Tongue (tissue), 3 donors: ENCODE measurements at places on chromosomes 2 and 18.
A peak's percentile ranks its signal among the peaks of the same experiment; 100 is the strongest.

GRCh38 chr2:7508296-7508943 is 591.2 kb downstream of the RNF144A start:
- DNase-seq: no peak

- DNase-seq: no peak
Measured at GRCh38 chr18:75351409-75351808, 76.1 kb downstream of the SMIM21 start.

DNA sequence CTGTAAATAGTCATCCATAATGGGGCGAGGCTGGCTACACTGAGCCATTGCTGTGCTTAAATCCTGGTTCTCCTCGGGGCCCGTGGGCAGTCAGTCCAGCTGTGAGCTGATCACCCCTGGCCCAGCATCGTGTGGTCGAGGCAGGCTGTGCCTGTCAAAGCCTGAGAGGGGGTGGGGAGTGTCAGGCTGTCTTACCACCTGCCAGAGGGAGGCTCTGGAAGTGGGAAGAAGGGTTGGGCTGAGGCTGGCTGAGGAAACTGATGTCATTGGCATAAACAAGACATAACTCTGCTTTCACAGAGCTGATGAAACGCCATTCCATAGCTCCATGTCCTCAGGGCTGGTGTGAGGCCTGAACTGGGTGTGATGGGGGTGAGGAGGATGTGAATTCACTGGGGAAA is 49.7 kb downstream of the KLHL29 start:
- no peak for DNase-seq

DNA sequence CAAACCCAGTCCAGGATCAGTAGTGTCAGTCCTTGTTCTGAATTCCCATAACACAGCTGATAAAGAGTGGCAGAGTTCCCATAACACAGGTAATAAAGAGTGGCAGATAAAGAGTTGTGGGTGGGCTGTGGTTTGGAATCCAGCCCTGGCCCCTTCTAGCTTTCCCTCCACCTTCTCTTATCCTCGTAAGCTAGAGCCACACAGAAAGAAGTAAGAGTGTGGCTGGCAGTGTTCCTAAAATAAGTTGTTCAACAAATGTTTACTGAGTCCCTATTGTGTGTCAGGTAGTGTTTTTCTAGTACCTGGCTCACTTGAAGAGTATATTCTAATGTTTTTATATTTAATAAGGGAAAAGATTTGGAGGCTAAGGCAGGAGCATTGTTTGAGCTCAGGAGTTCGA is 65.0 kb upstream of the BCL2L11 start:
- no peak for DNase-seq

DNA sequence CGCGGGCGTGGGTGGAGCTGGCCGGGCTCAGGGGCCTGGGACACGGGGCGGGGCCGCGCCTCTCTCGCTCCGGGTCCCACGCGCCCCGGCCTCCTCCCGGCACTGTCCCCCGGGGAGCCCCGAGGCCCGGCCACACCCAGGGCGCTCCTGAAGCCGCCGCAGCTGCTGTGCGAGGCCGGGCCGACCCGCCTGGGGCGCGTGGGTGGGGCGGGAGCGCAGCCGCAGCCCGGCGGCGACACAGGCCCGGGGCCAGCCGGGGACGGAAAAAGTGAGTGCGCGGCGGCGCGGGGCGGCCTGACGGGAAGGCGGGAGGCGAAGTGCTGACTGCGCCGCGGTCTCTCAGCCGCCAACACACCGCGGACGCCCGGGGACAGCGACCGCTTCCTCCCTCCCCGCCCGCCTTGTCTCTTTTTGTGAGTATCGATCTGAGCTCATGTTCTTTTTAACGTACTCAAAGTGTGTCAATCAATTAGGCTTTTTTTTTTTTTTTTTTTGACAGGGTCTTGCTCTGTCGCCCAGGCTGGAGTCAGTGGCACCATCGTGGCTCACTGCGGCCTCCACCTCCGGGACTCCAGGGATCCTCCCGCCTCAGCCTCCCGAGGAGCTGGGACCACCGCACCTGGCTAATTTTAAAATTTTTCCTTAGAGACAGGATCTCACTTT is 14.5 kb downstream of the PDCD1 start:
- peak; percentile 88 for DNase-seq

GRCh38 chr18:78914249-78914935 is 65.2 kb upstream of the SALL3 start:
- no peak for DNase-seq

GRCh38 chr2:44168681-44169154 is at the start of gene PPM1B:
Gene PPM1B (plus strand): TSS chr2:44168875. CDS start chr2:44201200, 32,325 bp downstream.
- peak; percentile 100 for DNase-seq

DNA sequence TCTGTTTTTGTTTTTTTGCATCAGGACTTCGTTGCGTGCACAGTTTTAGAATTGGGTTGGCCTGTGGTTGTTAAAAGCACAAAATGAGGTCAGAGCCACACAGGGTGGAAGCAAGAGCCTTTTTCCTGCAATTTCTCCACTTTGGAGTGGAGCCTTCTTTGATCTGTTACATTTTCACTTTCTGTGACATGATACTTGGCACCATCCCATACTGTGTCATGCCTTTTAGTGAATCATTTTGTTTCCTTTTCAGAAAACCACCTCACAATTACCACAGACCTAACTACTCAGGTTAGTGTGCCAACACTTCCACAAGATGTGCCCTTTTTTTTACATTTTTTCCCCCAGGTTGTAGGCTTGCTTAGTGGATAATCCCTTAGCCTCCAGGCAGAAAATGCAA is 32.5 kb downstream of the MERTK start:
- peak; percentile 26 for DNase-seq

DNA sequence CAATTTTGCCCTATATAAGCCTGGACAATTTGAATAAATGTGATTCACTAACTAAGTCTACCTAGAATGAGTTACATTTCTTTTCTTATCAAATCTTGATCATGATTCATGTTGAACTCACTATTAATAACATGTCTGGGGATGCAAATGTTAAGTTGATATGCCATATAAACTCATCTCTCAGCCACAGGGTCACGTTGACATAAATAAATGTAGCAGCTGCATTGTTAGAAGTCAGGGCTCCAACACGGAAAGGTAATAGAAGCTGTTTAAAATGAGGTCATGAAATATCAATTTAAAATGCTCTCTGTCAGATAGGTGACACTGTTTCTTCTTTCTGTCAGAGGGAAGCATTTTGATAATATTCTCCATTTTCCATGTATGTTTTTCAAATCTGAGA is 521.9 kb downstream of the CCDC85A start:
- DNase-seq: no peak

GRCh38 chr2:235027558-235028214 is 75.9 kb downstream of the SH3BP4 start:
- peak; percentile 47 for DNase-seq

DNA sequence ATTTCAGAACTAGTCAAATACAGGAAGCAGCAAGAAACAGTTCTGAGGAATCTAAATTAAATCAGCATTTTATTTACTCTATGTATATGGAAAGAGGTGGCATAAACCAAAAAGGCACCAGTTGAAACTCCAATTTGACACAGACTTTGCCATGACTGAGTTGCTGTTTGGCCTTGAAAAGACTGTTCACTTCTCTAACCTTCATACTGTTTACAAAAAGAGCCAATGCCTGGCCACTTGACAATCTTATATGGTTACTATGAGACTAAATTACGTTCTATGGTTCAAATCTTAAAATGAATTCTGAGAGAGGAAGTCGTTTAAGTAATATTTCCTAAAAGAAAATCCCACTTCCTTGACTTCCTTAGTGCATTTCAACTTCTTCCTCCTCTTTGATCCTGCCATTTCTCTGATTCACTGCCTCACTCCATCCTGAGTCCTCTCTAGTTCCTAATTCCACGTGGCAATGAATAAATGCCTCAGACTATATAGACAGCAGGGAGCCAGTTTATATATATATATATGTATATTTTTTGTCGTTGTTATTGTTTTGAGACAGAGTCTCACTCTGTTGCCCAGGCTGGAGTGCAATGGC is 13.2 kb downstream of the CEP76 start:
- DNase-seq: no peak

GRCh38 chr2:65834771-65835475 is 402.5 kb upstream of the SPRED2 start:
- DNase-seq: peak; percentile 20

DNA sequence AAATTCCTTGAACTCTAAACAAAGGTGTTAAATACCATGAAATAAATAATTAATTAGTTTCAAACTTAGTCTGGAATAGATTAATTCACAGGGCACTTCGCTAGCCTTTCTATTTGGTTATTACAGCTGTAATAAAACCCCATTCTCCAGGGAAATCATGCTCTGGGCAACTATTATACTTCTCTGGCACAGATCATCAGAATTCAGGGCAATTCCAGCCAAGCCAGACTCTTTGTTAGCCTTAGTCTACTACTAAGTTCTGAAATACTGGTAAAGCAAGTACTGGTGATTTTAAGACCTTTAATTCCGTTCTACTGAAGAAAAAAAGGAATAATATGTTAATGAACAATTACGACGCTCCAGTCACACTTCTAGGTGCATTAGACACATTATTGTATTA is 123.4 kb upstream of the PDE1A start:
- no peak for DNase-seq

DNA sequence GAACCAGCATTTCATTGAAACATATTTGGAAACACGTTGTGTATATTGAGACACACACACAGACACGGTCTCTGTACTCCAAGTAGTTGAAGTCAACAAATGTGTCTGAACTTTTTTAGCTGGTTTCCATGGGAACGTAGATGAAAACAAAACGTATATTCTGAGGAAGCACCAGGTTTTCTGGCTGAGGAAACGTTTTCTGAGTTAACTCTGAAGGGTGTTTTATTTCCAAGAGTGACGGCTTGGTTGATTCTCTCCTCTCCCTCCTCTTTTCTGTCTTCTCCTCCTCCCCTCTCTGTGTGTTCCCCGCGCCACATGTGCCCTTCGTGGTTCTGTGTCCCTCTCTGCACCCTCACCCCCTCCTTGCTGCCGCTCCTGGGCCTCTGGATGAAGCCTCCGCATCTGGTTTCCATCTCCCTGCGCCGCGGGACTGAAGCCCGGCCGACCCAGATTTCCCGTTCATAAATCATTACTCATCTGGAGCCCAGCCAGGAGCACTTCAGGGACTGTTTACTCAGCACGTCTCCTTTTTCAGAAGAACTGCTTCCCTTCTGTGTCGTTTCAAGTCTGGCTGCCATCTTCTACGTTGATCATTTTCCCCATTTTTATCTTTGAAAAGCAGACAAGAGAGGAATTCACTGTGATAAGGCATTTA is 122.7 kb downstream of the COL6A3 start:
- DNase-seq: peak; percentile 99

DNA sequence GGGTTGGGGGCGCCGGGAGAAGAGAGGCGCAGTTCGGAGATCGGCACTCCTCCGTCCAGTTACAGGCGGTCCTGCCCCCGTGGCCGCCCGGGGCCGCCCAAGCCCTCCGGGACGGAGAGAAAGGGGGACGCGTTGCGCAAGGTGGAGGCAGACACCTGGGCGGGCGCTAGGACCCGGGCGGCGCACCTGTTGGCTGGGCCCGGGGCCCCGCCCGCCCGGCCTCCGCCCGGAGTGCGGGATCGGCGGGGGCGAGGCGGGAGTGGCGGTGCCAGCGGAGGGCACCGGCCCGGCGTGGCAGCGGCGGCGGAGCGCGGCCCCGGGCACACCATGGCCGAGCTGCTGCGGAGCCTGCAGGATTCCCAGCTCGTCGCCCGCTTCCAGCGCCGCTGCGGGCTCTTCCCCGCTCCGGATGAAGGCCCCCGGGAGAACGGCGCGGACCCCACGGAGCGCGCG is at the start of gene SGPP2:
SGPP2 (plus strand) TSS at position 268 of the 453 bp plus-strand sequence; CDS start at position 328, 60 bp downstream.
- DNase-seq: no peak

GRCh38 chr2:21431078-21431477 is 307.3 kb downstream of the TDRD15 start:
- peak; percentile 11 for DNase-seq

GRCh38 chr2:191927991-191928390 is 81.1 kb upstream of the CAVIN2 start:
- no peak for DNase-seq

GRCh38 chr2:104857262-104858005 is 3.5 kb downstream of the POU3F3 start:
- DNase-seq: no peak

DNA sequence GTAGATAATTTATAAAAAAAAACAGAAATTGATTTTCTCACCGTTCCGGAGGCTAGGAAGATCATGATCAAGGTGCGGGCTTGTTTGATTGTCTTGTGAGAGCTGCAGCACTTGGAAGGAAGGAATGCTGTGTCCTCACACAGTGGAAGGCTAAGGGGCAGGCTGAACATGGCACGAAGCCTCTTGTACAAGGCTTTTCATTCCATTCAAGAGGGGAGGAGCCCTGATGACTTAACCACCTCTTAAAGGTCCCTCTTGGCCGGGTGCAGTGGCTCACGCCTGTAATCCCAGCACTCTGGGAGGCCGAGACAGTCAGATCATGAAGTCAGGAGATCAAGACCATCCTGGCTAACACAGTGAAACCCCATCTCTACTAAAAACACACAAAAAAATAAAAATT is 39.2 kb downstream of the PID1 start:
- no peak for DNase-seq

- DNase-seq: peak; percentile 48
Measured at GRCh38 chr2:32008805-32009515, 1.8 kb downstream of the MEMO1 start.

DNA sequence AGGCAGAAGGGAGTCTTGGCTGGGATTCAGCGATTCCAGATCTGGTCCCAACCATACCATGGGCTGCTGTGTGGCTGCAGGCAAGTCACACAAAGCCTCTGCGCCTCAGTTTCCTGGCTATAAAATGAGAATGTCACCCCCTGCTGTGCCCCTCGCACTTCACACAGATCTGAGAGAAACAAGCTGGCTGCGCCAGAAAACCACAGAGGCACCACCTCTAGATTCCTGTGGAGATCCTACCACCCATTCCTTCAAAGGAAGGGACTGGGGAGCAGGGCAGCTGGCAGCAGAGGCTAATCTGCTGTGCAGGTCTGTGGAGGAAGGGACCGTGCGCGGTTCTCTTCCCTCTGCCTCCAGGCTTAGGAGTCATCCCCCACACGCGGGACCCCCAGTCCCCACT is 19.8 kb downstream of the NEURL3 start:
- DNase-seq: no peak

- DNase-seq: peak; percentile 55
Measured at GRCh38 chr2:173037245-173038120, 38.2 kb upstream of the MAP3K20 start.

DNA sequence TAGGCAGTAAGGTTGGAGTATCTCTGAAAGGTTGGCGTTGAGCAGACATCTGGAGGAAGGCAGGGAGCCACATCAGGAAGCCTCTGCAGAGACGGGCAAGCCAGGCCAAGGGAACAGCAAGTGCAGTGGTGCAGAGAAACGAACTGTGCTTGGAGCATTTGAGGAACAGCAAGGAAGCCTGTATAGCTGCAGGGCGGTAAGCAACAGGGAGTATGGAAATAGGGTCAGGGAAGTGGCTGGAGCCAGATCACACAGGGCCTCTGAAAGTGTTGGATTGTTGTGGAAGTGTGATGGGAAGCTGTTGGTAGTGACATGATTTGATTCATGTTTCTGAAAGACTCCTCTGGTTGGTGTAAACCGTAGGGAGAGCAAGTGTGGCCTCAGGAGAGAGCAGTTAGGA is 13.4 kb upstream of the TMEM237 start:
- no peak for DNase-seq

DNA sequence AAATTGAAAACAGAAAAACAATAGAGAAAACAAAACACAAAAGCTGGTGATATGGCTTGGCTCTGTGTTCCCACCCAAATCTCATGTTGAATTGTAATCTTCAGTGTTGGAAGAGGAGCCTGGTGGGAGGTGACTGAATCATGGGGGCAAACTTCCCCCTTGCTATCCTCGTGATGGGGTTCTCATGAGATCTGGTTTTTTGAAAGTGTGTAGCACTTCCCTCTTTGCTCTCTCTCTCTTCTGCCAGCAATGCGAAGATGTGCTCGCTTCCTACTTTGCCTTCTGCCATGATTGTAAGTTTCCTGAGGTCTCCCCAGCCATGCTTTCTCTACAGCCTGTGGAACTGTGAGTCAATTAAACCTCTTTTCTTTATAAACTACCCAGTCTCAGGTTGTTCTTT is 112.3 kb upstream of the UXS1 start:
- DNase-seq: no peak
